ENCODE measurements at places on chromosomes 6 and 20. TPM values are rescaled to one million over a fixed set of nuclear protein-coding genes. Genes with fewer than 3 reads are reported as not detected.

The HLA-DRB1 gene
- total RNA-seq: 68.8 TPM

The GJA10 gene
- total RNA-seq: not detected

The PLEKHG1 gene
- total RNA-seq: 30.7 TPM

The KHDRBS2 gene
- total RNA-seq: not detected

The RIMS1 gene
- total RNA-seq: 16.8 TPM

The ULBP3 gene
- total RNA-seq: 5.0 TPM

The C6orf136 gene
- 8.3 TPM for total RNA-seq

The CGAS gene
- total RNA-seq: 14.6 TPM

- DNase-seq: no peak
Observed at GRCh38 chr6:117494283-117494682, 11.8 kb downstream of the DCBLD1 start.

GRCh38 chr6:35796236-35796635, 887 bp downstream of the CLPS start:
- no peak for DNase-seq

GRCh38 chr6:111651185-111652034, 45.7 kb upstream of the TRAF3IP2 start:
- DNase-seq: no peak

- no peak for DNase-seq
Observed at GRCh38 chr20:62117658-62118057, 4.6 kb upstream of the LSM14B start.

GRCh38 chr20:31637660-31638059, at the start of gene COX4I2:
Gene COX4I2, plus strand, starts transcription at chr20:31637912. Its CDS starts 1,106 bp downstream, at chr20:31639018.
- no peak for DNase-seq

GRCh38 chr6:13445744-13446115, 41.7 kb downstream of the GFOD1 start:
- DNase-seq: no peak

GRCh38 chr6:109870089-109870410, 108.1 kb upstream of the GPR6 start:
- no peak for DNase-seq

DNA sequence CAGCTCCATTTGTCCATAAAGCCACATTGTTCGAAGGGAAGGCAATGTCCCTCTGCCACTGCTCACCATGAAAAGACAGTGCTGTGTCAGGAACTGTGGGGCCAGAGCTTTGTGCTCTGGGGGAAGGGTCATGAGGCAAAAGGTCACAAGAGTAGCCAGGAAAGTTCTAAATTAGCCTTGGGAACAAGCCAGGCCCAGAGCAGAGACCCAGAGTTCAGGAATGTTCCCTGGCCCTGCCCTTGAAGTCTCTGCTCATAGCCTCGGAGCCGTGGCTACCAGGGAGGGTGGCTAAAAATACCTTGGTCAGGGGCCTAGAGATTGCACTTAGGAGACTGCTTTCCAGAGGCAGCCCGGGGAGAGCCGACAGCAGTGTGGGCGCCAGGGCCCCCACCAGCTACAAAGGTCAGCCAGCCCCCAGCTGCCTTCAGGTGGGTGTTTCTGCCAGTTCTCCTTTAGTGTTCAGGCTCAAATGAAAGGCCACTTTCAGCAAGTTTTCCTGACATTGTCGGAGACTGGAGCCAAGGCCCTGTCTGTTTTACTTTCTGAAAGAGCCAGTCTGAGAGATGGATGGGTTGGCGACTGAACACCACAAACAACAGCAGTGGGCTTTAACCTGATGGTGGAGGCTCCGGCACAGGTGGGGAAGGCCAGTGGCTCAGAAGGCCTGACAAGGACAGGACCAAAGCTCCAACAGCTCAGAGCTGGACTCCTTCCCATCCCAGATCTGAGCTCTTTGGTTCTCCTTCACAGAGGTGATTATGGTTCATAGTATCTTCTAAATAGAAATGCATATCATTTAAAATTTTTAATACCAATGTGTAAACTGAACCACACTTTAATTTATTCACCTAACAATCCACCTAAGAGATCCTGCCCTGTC, 76.2 kb downstream of the CDH26 start:
- DNase-seq: no peak

DNA sequence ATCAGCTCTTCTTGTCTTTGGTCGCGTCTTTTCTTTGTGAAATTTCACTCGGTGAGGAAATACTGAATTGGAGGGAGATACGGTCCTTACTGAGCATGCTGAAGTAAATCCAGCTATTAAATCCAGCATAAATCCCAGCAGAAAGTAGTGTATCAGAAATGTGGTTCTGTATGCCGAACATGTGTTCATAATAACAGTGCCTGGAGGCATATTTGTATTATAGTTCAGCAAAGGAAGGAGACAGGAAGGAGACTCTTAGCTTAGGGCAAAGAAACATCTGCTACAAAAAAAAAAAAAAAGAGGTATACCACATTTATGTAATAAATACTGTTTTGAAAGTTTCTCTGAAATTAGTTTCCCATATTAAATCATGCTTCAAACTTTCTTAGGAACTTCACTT, 211.8 kb downstream of the PLCB4 start:
- DNase-seq: no peak

DNA sequence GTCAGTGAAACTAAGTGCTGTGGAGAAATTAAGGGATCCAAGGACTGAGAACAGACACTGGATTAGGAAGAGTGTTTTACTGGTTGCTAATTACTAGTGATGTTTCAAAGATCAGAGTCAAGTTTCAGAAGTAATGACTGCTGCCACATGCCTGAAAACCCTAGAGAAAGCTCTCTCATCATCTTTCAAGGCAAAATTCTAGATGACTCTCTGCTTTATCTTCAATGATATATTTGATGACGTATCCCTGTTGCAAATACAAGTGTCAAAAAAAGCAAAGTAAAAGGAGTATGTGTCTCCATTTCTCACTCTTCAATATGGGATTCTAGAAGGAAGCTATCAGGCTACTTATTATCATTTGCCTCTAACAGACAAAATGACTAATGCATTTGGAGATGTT, 38.0 kb downstream of the HMGCLL1 start:
- DNase-seq: no peak

DNA sequence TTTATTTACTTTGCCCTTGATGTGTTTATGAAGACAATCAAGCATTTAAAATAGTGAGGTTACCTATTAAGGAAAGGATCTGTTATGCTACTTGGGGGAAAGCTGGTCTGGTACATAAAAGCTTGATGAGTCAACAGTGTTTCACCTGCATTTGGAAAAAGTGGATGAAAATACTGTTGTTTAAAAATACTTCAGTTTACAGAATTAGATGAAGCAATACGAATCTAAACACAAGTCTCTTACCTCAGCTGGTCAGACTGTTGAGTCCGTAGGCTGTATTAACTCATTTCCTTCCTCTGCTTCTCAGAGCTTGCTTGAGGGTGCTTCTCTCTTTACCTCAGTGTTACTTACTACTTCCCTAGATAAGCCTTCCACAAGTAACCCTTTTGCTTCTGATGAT, 36.1 kb downstream of the NKX2-4 start:
- no peak for DNase-seq

GRCh38 chr6:165581678-165582077, 81.4 kb downstream of the PDE10A start:
- no peak for DNase-seq

DNA sequence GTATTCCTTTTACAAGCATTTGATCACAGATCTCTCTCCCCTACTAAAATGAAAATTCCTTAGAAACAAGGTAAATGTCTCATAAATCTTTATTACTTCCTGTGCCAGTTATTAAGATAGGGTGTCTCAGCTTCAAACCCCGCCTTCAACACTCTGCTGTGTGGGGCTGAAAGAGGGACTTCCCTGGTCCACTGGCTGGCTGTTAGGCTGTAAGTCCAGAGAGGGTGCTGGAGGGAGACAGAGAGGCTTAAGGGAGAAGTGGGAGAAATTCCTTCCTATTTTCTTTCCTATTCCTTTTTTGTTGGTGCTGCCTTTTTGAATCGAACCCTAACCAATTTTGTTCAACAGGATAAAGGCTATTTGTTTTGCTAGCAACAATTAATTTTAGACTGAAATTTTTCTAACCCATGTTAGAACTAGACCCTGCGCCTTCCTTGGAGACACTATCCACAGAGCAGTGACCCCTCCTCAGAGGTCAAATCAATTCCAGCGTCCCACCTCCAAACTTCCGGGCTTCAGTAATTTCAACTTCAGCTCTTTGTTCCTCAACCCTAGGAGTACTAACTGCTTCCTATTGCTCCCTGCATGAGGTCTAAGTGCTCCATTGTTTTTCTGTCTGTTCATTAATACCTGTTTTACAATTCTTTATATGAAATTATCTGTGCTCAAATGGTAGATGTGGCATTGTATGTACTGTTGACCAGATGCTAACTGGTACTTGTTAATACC, 207.5 kb upstream of the OPRM1 start:
- DNase-seq: no peak

DNA sequence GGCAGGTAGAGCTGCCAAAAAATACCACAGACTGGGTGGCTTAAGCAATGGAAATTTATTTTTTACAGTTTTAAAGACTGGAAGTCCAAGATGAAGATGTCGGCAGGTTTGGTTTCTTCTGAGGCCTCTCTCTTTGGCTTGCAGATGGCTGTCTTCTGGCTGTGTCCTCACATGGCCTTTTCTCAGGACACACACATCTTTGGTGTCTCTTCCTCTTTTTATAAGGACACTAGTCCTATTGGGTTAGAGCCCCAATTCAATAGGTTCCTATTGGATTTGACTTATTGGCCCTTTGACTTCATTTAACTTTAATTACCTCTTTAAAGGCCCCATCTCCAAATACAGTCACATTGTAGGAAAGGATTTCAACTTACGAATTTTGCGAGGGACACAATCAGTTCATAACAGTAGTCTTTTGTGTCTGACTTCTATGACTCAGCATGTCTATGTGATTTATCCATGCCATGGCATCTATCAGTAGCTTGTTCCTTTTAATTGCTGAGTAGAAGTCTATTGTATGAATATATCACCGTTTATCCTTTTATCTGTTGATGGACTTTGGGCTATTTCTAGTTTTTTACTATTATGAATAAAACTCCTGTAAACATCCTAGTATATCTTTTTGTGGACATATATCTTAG, 11.0 kb upstream of the TCP11 start:
- no peak for DNase-seq

GRCh38 chr6:37608587-37608986, 89.1 kb downstream of the MDGA1 start:
- no peak for DNase-seq

Measured in esophagus squamous epithelium (tissue), 5 donors.